ENCODE measurements at places on chromosomes 11 and 22.

DNA sequence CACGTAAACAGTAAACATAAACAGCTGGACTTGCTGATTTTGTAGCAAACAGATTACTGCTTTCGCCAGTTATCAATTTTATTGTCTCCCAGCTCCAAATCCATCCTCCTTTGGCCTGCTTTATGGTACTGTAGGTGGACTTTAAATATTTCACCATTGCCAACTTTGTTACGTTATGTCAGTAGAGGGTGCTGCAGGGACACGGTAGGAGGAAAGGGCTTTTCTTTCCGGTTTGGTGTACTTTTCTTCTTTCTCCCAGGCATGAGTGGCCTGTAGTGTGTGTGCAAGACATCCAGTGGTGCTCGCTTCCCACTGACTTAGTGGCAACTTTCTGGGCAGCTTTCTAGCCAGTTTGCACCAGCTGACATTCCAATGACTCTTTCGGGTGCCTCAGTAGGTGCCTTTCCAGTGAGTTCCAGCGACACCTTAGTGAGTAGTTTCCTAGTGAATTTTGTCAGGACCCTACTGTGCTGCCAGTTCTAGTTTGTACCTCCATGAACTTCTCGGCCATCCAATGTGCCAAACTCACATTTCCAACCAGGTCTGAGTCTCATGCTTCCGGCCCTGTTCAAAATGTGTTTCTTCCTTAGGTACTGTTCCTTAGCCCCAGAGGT, 267.6 kb upstream of the TENM4 start:
- peak; percentile 15 for DNase-seq

DNA sequence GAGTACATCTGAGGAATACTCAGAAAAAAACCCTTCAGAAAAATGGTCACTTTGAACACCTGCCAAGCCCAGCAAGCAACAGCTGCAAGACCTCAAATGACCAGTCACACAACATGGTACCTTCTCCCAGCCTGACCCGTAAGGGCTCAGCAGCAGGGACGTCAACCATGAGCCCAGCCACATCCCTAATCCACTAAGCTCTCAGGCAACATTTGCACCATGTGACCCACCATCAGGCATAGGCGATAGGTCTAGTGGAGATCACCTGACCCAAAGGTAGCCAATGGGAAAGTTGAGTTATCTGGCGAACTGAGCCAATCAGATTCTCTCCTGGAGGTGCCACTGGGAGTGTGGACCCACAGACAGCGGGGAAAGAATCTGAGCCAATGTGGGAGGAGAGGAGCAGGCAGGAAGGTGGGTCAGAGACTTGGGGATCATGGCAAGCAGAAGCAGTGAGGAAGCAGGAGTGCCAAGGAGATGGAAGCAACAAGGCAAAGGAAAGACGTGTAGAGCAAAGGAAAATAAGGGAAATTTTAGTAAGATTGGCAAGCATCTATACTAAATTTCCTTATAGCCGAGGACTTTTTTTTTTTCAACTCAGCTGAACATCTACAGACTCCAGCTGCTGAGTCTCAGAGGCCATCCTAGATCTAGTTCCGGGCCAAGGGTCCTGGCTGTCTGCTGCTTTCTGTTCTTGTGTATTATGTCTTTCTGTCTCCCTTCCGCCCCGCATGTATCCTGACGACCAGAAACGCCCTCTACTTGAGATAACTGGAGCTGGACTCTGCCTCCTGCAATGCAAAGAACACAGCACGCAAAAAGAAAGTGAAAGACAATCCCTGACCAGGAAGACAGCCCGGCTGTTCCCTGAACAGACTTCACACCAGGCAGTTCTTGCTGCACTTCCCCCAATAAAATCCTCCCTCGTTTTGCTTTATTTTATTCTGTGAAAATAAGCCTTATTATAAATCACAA, 11.0 kb upstream of the PLAAT2 start:
- no peak for DNase-seq

GRCh38 chr11:68024508-68024907, 6.0 kb upstream of the NDUFS8 start:
- no peak for DNase-seq

GRCh38 chr11:104876861-104877431, 21.3 kb downstream of the CASP12 start:
- DNase-seq, result no peak

DNA sequence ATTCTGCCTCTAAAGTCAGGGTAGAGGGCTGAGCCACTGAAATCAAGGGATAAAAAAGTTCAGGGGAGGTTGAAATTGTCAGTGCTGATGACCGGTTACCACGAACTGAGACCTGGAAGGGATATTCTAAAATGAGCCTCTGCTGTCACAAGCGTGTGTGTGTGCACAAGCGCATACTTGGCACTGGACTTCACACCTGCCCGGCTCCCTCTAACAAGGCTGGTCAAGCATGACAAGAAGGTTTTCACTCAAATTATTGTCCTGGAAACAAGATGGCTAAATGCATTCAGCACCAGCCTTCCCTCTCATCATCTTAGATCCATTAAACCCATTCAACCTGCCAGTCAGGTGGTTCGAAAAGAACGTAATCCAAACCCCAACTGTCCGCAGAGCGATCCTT, 54.8 kb upstream of the CECR2 start:
- no peak for DNase-seq

DNA sequence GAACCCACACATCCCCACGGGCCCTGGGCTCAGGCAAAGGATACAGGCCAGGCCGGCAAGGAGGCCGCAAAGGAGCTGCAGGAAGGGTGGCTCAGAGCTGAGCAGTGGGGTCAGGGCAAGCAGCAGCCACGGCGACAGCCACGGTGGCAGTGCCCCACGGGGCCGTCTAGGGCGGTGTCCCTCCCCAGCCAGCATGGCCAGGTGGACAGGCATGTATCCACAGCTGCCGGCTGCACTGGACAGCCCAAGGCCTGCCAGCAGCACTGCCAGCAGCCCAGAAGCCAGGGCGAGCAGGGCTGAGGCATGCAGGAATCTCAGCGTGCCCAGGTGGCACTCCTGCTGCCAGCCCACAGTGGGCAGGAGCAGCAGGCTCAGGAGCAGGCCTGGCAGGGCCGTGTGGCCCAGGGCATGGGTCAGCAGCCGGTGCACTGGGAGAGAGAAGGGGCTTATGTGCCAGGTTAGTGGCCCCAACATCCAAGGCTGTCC, 3.9 kb downstream of the RHBDD3 start:
- no peak for DNase-seq

GRCh38 chr22:47422736-47423135, 660.3 kb downstream of the TBC1D22A start:
- no peak for DNase-seq
